ENCODE measurements at places on chromosomes 5 and 9.

DNA sequence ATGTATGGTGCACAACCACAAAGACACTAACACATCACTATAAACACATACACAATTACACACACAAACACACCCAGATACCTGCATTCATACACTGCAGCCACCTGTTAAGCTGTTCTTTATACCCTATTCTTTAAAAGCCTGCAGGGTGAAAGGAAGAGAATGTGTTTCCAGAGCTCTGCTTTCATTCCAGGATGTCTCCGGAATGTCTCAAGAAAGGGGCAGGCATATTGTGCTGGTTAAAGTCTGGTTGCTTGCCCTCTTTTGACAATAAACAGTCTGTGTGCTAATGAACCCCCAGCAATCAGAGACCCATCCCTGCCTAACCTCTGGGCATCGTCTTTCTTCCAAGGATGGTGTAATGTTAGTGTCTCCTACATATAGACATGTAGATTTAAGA, 181.6 kb downstream of the EPB41L4A start:
- DNase-seq: no peak

DNA sequence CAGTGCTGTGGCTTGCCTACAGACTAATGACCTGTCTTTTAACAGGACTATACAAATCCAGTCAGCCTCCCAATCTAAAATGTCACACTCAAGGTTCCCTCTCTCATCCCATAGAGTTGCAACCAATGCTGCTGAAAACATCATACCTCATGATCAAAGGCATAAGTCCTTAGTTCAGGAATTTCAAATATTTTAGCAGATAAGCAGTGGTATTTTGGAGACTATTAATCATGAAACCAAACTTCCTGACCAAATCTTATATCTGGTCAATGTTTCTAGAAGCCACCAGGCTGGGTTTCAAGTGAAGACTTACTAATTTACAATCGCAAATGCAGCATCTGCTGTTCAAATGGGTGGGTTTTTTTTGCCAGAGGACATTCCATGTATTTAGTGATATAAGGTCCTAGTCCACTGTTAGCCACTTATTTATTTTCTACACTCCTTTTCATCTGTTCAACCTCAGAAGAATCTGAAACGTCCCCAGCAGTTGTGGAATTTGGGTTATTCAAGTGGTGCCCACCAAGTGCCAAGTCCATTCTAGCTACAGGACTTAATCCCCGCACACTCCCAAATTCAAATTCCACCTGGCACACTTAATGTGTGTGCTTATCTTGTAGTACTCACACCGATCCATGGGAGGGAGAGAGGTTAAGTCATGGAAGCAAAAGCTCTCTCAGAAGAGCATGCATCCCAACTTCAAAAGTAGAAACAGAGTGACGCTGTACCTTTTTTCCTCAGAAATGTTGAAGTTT, 5.8 kb downstream of the TAS2R1 start:
- DNase-seq: no peak

- no peak for DNase-seq
Observed at GRCh38 chr5:159971038-159971437, 37.9 kb upstream of the TTC1 start.

GRCh38 chr9:109286571-109286977, 34.3 kb downstream of the EPB41L4B start:
- DNase-seq: no peak

GRCh38 chr9:113492343-113493202, 29.0 kb downstream of the RGS3 start:
- DNase-seq: no peak

GRCh38 chr5:167898361-167899042, 392.9 kb upstream of the WWC1 start:
- no peak for DNase-seq

- DNase-seq: peak; percentile 62
Observed at GRCh38 chr5:138068742-138069600, 14.9 kb upstream of the WNT8A start.

DNA sequence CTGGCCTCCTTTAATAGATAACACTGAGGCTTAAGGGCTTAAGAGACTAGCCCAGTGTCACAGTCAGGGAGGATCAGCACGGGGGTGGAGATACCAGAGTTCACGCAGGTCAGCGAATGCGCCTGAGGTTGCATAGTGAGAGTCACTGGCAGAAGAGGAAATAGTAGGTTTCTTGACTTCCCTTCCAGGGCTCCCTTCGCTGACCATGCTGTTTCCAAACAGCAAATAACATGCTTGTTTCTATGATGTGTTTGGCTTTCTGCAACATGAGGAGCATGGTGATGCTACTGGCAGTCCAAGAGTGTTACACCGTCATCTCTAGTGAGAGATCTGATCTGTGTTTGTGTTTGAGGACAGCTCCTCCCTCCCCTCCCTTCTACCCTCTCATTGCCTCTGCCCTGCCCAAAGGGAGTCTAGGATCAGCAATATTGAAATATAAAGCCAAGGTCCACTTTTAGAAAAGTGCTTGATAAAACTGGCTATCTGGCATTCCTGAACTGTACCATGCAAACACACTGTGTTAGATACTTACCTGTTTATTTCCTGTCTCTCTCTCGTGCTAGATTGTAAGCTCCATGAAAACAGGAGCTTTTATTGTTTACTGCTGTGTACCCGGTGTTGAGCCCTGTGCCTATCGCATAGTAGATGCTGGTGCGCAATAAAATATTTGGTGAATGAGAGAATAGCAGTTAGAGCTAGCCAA, 12.3 kb downstream of the TLE4 start:
- DNase-seq: no peak

GRCh38 chr9:9214066-9214465, 1398.7 kb downstream of the PTPRD start:
- DNase-seq: no peak

- DNase-seq: no peak
Observed at GRCh38 chr9:88824711-88825110, 166.6 kb upstream of the S1PR3 start.

GRCh38 chr5:53884844-53885243, 324.4 kb downstream of the NDUFS4 start:
- DNase-seq: no peak

DNA sequence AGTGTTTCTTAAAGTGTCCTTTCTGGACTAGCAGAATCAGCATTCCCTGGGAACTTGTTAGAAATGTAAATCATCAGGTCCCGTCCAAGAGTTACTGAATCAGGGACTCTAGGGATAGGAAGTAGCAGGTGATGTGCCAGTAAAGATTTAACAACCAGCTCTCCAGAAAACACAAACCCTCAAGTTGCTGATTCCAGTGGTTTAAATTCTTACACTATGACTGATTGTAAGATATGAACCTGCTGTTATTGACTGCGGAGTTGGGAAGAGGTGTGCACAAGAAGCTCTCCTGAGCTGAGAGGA, 39.1 kb upstream of the BASP1 start:
- no peak for DNase-seq

DNA sequence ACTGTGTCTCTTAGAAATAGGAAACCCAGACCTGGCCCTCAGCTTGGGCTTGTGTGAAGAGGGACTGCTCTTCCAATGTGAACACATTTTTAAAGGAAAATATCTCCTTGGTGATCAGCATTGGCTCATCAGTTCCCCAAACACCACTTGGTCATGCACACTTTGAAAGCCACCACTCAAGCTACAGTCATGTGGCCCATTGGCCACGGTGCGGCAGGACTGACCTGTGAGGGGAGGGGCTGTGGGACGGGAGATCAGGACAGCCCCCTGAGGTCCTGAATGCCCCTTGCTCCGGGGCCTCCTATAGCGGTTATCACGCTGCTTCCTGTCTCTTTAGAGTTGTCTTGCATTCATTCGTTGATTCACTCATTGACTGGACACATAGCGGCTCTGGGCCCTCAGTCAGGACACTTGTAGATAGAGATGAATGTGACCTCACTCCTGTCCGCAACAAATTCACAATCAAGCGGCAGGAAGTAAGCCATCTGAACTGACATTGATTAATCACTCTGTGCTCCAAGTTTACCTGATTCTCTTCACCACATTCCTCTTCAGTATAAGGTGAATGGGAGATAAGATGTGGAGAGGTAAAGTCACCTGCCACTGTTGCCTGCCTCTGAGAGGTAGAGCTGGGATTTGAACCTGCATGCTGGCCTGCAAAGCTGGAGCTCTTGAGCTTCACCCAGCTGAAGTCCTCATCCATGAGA, 73.1 kb downstream of the COL15A1 start:
- no peak for DNase-seq

DNA sequence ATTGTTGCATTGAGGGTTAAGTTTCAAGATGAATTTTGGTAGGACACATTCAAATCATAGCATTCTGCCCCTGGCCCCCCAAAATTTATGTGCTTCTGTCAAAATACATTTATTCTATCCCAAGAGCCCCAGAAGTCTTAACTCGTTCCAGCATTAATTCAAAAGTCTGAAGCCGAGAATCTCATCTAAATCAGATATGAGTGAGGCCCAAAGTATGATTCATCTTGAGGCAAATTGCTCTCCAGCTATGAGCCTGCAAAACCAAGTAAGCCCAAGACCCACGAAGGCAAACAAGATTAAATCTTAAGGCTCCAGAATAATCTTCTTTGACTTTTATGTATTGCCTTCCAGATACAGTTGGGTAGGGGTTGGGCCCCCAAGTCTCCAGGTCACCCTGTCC, 19.2 kb downstream of the TNPO1 start:
- DNase-seq: no peak

GRCh38 chr5:66415208-66415607, 181.0 kb upstream of the MAST4 start:
- DNase-seq: no peak

DNA sequence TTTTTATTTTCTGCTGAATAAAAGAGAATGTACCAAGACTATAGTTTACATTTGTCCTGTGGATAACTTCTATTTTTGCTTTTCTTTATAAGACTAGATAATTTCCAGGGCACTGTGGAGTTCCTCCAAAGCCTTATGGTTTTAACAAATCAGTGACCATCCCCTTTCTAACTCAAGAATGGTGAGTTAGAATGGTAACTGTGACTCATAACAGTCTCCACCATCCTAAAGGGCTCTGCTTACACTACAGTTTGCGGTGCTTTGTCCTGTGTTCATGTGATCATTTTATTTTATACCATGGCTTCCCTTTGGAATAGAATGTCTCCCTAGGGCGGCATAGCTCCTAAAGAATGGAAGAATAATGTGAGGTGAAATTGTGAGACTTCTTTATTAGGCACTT, 30.2 kb downstream of the WDR36 start:
- no peak for DNase-seq

DNA sequence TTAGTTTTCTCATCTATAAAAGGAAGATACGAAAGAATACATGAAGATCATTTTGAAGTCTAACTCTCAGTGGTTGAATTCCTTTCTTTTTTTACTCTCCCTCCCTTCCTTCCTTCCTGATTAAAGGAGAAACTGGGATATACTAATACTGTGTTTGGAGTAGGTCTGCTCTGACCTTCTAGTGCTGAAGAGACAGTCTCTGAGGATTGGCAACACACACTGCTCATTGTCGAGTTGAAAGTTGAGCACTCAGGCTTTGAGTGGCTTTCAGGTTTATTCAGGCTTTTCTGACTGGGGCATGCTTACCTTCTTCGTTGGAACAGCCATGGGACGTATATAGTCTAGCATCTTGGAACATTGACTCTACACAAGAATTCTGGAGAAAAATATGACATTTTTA, 86.9 kb upstream of the RPS23 start:
- no peak for DNase-seq

- DNase-seq: no peak
Observed at GRCh38 chr5:157924490-157924889, 65.5 kb upstream of the CLINT1 start.

DNA sequence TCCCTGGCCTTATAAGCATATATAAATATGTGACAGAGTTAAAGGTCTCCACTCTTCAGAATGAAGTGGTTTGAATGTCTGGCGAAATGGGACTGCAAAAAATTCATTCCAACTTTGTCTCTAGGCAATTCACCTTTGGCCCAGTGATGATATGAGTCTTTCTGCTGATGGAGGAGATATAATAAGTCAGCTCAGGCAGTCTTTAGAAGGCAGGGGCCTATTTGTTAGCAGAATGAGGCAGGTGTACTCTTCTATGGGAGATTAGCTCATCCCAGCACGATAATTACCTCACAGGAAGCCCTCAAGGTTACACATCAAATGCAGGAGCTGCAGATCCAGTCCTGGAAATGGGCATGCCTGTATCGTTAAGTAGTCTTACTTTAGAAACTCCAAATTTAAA, 300.5 kb downstream of the NR2F1-AS1 start:
- no peak for DNase-seq

DNA sequence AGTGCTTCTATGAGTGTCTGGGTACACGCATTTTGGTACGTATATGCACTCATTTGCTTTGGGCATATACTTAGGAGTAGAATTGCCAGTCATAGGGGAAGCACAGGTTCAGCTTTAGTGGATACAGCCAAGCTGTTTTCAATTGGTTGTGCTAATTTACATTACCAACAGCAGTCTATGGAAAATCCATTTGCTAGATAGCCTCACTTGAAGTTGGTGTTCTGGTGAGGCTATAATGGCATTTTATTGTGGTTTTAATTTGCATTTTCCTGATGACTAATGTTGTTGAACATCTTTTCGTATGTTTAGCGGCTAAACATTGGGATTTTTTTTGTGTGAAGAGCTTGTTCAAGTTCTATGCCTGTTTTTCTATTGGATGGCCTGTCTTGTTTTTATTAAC, 76.8 kb upstream of the ANKH start:
- DNase-seq: no peak

DNA sequence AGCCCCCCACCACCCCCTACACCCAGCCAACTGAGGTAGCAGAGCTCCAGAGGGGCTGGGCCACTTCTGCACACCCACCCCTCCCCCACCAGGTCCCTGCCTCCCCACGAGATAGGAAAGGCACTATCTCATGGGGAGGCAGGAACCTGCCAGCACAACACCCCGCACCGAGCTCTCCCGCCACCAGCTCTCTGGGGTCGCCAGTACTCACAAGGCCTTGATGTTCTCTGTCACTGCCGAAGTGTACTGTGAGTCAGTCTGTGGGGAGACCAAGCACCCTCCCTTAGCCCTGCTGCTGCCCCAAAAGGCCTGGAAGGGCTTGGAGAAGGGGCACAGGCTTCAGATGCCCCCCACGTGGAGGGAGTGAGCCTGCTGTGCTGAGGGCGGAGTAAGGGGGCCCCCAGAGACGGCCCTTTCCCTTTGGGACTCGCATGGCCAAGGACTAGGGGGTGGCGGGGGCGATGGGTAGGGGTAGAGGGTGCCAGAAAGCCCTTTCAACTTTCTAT, 5.9 kb downstream of the MGAT4B start:
- DNase-seq: no peak

- peak; percentile 58 for DNase-seq
Observed at GRCh38 chr9:126613651-126614050, at the start of gene LMX1B. LMX1B (plus strand) TSS chr9:126613928; CDS start chr9:126614450, 522 bp downstream.

GRCh38 chr9:76191493-76191892, 202.7 kb downstream of the RFK start:
- DNase-seq: no peak

DNA sequence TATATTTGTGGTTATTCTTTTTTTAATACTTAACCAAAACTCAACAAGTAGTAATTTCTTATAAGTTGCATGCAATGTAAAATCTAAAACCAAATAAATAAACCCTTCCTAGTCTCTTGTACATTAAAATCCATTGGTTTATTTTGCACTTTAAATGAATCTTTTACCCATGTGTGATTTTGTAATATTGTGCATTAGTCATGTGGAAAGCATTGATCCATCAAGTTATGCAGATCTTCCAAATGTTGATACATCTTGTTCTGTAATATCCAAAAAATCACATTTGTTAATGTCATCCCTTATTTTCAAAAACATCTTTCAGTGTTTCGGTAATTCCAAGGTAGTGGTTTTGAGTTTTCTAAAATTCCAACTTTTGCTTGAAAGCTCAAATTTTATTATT, 63.3 kb downstream of the CWC27 start:
- no peak for DNase-seq

Data from D721Med (cell line).